ENCODE measurements at places on chromosomes 3 and 15.

DNA sequence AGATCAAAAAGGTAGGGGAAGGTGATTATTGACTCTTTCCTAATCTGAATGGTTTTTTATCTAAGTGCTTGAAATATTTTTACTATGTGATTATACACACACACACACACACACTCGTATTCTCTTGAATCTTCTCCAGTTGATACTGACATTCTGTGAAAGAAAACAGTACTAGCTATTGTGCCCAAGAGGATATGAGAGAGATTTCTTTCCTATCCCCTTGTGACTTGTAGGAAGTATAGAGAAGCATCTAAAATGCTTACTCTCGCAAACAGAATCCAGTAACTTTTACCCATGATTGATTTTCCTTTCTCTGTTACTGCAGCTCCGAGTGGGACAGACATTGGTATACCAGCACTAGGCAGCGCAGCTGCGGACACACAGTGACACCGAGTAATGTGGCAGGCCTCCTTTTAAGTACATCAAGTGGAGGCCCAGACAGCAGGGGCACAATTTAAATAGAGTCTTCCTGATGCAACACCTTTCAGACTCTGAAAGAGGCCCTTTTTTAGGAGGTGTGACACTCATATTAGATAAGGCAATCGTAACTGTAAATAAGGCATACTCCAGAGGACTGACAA is 421.0 kb upstream of the CNTN4 start:
- no peak for DNase-seq

- no peak for DNase-seq
These were observed 27.5 kb upstream of the MAPKBP1 start for GRCh38 chr15:41746802-41747201.

DNA sequence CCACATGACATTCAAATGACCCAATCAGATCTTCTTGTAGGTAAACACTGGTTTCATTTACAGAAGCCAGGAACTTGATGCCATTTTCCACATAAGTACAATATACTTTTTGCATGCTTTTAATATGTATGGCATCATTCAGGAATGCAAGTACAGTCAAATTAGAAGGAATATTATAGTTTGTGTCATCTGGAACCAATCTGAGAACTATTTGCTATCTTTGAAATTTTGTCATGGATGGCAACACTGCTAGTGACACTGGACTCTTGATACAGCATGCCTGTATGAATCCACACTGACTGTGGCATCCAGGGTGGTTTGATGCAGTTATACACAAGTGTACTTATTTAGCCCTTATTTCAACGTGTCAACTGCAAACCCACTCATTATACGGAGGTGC is 141.6 kb downstream of the EBLN2 start:
- DNase-seq = no peak

DNA sequence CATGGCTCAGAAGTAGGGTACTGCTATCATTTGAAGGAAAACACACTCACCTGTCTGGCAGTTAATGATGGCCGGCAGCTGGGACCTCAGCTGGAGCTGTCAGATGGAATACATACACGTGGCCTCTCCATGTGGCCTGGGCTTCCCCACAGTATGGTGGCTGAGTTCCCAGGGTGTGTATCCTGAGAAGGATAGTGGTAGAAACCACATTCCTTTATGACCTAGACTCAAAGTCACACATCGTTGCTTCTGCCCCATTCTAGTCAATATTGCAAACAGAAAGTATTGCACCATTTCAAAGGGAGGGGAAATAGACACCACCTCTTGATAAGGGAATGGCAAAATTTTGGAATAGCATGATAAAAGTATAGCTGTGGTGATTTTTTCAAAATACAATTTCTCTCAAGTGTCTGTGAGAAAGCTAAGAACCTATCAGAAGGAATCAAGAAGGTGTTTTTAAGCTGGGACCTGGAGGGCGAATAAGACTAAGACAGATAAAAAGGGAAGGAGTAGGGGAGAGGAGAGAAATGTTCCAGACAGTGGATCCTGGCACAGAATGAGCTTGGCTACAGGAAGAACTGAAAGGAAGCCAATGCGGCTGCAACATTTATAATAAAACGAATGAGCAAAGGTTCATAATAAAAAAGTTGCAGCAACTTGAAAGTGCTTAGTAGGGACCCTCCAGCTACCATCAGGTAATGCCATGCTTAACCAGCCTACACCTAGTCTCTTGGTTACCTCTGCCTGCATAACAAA is 40.1 kb upstream of the GALNT15 start:
- DNase-seq = no peak

GRCh38 chr15:90873998-90874605 is 5.7 kb downstream of the FURIN start:
- DNase-seq = no peak

All from activated CD4-positive, alpha-beta memory T cell treated with anti-CD3 and anti-CD28 coated beads for 36 hours (primary cell).